Midbrain (tissue), 1 donor: ENCODE measurements at places on chromosomes 3 and 15.

DNA sequence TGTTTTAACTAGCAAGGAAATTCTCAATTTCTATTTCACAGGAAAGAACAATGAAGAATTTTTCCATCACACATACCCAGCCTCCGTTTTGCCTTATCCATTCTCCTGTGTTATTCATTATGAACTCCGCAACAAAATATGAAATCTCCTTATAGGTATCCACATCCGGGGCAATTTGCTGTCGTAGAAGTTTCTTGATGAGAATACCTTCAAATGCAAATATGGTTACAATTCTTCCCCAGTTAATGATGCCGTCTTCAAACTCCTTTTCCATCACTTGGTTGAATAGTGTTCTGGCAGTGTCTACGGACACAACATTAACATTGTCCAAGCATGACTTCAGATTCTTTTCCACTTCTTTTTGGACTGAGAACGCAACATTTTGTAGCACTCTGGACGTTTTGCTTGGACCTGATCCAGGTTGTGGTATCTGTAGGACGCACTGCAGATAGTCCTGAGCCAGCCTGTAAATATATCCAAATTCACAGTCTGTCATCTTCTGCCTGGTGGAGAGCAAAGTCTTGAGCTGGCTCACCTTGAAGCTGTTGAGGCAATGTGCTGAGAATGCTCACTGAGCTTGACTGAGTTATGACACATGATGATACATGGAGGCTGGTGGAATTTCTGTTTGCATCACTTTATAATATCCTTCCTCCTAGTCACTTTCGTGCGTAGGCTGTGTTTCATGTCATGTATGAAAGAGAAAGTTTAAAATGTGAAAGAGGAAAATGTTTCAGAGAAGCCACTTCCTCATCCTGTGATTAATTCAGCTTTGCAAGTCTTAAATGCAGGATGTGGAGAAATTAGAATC is at the start of gene BCL2A1:
Gene BCL2A1, minus strand, starts transcription at position 573 of the 811 bp plus-strand sequence. Its CDS starts 77 bp downstream, at position 496.
- DNase-seq = no peak

DNA sequence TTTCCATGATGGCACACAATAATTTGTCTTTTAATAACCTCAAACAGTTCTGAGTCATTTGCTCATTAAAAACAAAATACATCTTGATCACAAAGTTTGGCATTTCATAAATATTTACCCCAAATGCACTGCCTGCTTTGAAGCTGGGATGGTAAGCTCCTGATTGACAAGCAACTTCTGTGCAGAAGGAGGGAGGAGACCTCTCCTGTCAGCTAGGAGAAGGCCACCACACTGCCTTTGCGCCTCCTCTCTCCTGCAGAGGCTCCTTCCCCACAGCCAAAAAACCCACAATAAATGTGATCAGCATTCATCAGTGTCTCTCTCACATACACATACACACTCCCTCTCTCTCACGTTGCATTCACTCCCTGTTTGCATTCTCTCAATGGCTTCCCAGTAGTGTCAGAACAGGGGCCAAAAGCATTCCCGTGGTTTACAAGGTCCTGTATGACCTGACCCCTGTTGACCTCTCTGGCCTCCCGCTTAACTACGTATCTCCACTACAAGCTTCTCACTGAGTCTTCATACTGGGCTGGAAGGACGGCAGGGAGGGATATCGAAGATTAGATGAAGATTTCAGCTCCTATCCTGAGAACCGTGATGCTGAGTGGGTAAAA is 216.4 kb downstream of the FOXP1 start:
- DNase-seq = no peak

GRCh38 chr3:194049394-194049793 is 86.6 kb upstream of the HES1 start:
- DNase-seq = no peak

DNA sequence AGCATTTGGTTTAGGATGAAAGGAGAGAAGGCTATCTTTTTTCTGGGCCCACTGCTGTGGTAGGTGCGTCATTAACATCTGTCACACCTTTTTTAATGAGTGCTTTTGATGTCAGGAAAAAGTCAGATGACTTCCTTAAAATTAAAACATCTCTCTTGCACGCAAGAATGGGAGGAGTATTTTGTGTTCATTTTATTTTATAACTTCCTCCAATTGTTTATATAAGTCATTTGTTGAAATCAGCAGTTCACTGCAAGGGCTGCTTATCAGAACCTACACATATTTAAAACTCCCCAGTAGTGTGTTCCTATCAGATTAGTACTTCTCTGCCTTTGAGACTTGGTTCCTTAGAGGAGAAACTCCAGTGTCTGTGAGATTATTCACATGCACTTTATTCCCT is 143.8 kb downstream of the NEO1 start:
- no peak for DNase-seq

GRCh38 chr3:55826731-55827496 is 339.8 kb upstream of the WNT5A start:
- no peak for DNase-seq

DNA sequence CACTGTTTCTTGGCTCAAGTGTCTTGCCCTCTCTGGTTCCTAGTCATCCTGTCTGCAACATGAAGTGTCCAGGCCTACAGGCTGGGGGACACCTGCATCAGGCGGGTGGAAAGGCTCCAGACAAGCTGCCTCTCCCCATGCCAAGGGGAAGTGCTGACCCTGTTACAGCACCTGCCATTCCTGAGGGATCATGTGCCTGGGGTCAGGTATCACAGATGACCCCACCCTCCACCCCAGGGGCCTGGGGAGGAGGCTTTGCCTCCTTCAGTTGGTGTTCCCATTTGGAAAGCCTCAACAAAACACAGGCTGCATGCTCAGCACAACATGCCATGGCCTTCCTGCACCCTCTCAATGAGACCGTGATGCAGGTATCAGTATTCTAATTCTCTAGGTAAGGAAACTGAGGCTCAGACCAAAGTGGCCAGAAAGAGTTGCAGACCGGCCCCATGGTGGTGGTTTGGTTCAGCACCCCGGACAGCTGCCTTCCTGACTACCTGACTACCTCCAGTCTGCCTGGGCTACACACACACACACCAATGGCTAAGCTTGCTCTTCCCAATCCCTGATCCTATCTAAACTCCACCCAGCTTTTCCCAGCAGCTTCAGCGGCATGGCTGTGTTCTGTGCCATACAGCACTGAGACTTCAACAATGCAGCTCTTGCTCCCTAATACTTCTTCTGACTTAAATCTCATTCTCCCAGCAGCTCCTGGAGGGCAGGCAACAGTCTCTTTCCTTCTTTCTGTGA is 69.7 kb upstream of the LINGO1 start:
- no peak for DNase-seq

DNA sequence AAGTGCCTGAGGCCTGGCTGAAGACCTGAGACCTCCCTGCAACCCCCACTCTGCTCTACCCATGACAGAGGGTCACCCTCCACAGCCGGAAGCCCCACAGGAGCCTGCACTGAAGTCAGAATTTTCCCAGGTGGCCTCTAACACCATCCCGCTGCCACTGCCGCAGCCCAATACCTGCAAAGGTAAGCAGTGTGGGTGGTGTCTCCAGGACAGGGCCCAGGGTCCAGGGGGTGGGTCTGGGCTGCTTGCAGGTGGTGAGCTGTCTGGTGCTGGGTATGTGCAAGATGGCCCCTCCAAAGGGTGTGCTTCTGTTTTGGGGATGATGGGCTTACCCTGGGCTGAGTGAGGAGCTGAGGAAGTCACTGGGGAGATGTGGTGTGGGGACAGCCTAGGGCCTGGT is 69.9 kb downstream of the FBLN2 start:
- DNase-seq = no peak
